ENCODE measurements at places on chromosomes 12 and 14.

- no peak for DNase-seq
Observed at GRCh38 chr12:132363661-132364347, 34.4 kb upstream of the GALNT9 start.

- no peak for DNase-seq
Observed at GRCh38 chr12:124921200-124922031, 7.0 kb upstream of the UBC start.

- peak; percentile 29 for DNase-seq
Observed at GRCh38 chr14:69013943-69014782, 35.1 kb upstream of the ACTN1 start.

GRCh38 chr12:49091836-49092085 lies 2.8 kb downstream of the DHH start:
- peak; percentile 55 for DNase-seq

DNA sequence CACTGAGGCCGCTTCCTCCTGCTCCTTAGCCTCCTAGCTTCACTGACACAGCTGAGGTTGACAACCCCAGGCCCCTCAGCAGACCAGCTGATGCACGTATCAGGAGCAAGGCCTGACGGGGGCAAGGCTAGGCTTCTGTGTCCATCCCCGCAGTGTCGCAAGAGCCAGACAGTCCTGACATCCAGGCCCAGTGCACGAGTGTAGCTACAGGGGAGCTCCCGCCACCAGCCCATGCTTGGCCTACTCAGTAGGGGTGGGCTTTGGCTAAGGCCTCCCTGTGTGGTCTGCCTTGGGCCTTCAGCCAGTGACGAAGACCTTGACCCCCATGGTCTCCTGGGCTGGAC lies 179.1 kb downstream of the DPF3 start:
- no peak for DNase-seq

DNA sequence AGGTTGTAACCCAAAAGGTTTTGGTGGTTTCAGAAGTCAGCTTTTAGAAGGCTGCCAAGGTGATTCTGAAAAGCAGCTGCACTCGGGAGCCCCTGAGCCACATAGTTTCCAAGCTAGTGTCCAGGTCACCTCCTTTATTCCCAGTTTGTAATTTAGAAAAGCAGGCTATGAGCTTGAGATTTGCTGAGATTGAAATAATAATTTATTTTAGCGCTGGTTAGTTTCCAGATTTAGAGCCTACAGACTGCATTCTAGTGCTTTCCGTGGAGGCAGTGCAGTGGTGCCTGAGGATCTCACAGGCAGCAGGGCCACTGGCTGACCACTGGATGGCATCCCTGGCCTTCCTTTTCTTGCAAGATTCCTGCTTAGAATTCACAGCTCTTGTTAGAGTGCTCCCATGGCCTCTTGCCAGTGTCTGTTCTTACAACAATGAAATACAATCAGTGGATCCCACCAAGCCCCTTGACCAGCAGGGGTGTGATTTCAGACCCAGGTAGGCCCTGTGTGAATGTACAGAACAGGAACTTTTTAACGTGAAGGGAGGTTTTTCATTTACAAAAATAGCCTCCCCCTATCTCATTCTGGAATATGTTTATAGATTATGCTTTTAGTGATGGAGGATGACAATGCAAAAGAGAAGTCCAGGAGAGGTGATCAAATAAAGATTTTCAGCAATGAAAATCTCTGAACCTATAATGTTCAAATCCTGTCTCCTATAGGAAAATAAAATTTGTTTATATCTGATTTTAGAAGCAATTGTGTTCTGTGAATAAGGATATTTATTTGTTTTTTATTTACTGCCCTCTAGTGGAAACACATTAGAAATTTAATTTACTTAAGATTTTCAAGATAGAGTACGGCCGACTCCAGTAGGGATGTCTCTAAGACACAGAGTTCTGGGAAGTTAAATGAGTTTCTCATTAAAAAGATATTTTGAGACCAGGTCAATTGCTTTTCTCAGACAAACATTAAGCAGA lies 362.1 kb upstream of the STXBP6 start:
- no peak for DNase-seq

DNA sequence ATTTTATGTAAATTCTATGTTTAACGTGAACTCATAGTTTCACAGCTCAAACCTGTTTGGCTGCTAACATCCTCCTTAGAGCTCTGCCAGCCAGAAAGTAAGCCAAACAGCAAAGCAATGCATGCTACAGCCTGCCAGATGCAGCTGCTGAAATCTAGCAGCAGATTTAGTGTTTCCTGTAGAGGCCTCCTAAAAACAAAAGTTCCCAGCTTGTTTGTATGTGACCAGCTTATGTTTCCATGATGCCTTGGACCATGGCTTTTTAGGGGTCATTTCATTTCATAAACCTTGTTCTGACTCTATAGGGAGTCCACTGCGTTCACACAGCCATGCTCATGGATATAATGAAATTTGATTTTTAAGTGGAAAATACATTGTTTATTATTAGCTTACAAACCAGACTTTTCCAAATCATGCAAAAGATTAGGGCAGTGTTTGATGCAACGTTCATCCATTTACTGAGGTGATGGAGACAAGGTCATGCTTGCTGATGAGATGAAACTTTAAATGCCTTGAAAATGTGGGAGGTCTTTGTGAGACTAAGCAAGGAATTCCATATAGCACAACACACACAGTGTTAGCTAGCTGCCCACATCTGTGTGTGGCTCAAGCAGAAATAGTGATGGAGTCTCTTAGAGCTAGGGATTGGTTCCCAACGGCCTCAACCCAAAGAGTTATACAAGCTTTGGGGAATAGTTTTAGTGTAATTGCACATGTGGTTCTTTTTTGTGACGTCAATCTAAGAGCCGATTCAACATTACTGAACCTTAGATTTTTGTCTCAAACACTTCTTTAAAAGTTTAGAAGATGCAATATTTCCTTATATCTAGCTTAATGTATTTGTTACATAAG lies 157.5 kb upstream of the LRIG3 start:
- no peak for DNase-seq

DNA sequence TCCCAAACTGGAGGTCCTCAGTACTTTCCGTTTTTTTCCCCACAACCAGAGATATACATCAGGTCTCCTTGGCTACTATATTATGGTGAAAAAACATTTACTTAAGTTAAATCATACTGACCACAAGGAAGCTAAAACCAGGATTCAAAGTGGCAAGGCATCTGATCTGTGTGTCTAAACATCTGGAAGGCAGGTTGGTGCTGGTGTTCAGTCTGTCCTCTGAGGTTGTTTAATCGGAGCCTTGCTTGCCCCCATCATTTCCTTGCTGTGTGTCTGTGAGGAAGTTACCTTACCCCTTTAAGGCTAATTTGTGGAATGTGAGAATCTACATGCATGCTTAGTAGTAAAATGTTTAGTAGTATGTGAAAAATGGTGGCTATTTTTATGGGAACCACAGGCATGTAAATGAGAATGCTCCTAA lies 75.6 kb downstream of the GALNT4 start:
- DNase-seq = no peak

- DNase-seq = no peak
Observed at GRCh38 chr12:6703631-6704030, 3.0 kb upstream of the PIANP start.

DNA sequence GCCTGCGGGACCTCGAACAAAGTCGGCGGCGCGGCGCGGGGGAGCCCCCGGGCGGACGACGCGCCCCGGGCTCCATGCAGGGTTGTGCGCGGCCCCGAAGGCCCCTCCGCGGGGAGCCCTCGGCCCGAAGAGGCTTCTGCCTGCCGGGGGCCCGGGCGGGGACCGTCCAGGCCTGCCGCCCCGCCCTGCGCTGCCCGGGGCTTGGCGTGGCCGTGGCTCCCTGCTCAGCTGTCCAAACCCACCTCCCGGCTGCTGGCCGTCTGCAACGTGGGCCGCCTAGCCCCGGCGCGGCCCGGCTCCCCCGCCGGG lies 670 bp downstream of the DYRK2 start:
- DNase-seq = no peak

GRCh38 chr12:48197549-48197970 lies 5.5 kb downstream of the OR10AD1 start:
- no peak for DNase-seq

GRCh38 chr14:65878586-65878985 lies 466.1 kb downstream of the FUT8 start:
- DNase-seq = no peak

GRCh38 chr12:122858171-122858570 lies 22.9 kb downstream of the HIP1R start:
- no peak for DNase-seq

GRCh38 chr14:50622978-50623377 lies 45.1 kb downstream of the SAV1 start:
- DNase-seq = no peak

DNA sequence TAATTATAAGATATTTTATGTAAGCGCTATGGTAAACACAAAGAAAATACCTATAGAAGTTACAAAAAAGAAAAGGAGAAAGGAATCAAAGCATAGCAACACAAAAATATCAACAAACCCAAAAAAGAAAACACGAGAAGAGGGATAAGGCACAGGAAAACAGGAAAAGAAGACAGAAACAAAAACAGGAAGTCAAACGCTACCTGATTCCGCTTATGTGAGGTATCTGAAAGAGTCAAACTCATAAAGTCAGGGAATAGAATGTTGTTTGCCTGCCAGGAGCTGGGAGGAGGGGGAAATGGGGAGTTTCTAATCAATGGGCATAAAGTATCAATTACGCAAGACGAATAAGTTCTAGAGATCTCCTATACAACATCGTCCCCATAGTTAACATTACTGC lies 39.9 kb upstream of the GPR132 start:
- DNase-seq = no peak

- no peak for DNase-seq
Observed at GRCh38 chr12:48767047-48767446, 21.8 kb downstream of the ADCY6 start.

- DNase-seq = no peak
Observed at GRCh38 chr12:42473561-42473960, 116.0 kb downstream of the PRICKLE1 start.

- DNase-seq = no peak
Observed at GRCh38 chr12:92857818-92858217, 71.3 kb downstream of the EEA1 start.

DNA sequence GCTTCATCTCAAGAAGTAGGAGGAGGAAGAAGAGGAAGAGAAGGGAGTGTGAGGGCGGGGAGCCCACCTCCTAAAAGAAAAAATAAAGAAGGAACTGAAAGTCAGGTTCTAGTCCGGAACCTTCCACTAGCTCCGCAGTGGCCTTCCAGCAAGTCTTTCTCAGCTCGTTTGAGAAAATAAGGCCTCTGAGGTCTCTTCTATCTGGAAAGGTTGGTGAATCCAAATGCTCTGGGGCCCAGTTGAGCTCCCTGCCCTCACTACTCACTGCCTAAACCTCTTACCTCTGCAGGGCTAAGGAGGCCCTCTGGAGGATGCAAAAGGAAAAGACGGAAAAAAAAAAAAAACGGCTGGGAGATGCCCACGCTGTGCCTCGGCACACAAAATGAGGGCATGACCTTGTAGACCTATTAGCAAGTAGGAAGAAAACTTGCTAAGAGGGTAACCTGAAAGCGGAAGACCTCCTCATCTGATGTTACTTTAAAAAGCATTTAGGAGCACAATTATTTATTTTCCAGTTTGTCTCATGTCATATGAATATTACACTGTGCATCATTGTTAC lies 35.9 kb downstream of the FBLN5 start:
- no peak for DNase-seq

DNA sequence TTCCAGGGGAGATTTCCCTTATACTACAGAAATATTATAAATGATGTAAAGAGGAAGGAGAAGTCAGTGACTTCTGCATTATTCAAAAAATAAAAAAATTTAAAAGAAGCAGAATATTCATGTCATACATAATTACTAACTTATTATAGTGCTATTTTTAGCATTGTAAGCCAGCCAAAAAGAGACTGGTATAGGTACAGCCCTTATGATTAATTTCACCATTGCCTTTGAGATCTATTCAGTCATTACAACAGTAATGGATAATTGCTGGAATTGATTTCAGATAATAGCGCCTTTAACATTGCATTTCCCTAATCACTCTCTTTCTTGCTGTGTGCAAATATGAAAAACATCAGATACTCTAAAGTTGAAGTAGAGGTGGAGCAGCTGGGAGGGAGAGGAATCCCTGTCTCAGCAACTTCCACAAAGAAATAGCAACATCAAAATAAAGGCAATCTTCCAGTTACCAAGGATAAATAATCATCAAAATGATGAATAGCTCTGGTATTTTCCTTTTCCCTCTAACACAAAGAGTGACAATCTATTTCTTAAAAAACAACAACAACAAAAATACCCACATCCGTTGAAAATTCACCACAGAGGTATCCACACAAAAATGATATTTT lies 71.8 kb upstream of the OVCH1 start:
- DNase-seq = no peak

- DNase-seq = no peak
Observed at GRCh38 chr14:80212023-80212397, 706 bp upstream of the DIO2 start.

GRCh38 chr14:70811050-70811449 lies 1.7 kb upstream of the MAP3K9 start:
- no peak for DNase-seq

Data from anterior cingulate cortex (tissue), 58 donors.